ENCODE measurements at places on chromosomes 2 and 18.

DNA sequence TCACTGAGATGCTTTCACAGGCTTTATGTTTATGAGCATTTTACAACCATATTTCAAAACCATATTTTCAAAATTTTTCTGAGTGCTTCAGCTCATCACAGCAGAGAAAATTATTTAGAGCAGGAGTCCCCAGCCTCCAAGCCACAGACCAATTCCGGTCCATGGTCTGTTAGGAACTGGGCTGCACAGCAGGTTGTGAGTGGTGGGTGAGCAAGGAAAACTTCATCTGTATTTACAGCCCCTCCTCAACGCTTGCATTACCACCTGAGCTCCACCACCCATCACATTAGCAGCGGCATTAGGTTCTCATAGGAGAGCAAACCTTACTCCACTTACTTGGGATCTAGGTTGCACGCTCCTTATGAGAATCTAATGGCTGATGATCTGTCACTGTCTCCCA, 165.6 kb downstream of the SEPTIN10 start:
- DNase-seq: no peak

DNA sequence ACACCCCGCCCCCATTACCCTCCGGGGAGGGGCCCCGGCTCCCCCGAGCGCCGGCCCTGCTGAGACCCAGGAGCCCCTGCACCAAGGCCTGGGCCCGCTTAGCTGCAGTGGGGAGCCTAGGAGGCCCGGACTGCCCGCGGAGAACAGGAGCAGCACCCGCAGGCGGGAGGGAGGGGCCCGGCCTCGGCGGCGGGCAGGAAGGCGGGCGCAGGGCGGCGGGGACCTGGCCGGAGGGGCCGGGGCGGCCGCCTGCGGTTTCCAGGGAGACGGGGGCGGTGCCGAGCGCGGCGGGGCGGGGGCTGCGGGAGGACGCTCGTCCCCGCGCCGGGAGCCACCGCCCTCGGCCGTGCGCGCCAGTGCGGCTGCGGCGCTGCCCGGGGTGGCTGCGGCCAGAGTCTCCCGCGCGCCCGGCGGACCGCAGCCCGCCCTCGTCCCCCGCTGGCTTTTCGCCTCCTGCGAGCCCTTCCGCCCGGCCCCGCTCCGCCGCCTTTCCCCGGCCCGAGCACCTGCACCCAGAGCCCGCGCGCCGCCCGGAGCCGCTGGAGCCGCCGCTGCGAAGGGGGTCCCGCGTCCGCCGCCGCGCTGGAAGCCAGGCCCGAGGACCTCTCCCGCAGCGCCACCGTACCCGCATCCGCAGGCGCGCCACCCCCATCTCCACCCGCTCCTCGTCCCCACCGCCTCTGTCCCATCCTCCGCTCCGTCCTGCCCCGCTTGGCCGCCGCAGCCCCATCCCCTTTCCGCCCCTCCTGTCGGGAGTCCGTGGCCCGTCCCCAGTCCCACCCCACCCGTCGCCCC, 17.2 kb downstream of the GPC1 start:
- DNase-seq: peak; percentile 56

DNA sequence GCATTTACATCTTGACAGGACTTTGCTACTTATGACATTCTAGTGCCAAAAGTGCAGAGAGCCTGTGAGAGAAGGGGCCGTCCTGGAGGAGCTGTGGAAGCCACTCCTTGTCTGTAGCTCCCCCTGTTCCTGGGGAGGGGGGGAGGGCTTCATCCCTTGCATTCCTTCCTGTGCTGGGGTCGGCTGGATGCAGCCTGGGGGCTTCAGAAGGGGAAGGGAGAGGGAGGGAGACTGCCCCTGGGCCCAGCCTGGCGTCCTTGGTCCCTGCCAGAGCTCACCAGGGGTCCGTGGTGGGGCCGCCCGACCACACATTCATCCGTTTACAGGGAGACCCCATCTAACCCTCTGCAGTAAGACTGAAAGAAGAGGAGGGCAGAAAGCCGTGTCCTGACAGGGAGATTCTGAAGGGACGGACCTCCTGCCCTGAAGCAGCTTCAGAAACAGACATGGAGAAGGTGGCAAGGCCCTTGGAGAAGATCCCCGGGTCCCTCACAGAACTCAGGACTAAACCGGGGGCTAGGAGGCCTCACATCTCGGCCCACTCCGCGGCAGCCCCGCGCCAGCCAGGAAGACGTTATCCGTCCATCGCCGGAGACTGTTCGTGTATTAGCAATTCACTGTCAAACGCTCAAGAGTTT, 258.3 kb upstream of the SALL3 start:
- DNase-seq: no peak

DNA sequence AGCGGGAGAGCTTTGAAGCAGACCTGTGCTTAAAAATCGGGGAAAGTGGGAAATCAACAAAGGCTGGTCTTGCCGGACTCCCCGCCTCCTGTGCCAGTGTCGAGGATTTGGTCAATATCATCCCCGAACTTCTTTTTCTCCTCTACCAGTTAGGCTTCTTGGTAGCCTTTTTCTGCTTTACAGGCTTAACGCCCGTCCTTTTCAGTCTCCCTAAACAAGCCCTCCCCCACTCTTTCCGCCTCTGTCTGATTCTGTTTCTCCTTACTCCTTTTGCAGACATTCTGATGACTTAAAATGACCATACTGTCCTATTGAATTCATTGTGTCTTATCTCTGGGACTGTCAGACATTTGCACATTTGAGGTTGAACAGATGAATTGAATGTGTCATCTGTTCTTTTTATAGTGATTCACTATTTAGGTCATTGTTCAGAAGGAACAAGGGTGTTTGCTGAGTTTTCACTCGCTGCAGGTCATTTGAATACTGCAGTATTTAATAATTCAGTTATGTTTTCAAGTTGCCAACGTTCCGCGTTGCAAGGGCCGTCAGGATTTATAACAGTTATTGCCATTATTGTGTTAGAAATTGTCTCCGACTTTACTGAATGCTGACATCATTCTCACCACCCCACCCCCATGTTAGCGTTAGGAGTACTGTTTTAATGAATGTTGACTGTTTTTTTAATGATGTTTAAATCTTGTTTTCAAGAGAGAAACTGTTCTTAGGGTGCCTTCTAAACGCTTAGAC, 1.1 kb downstream of the ITGAV start:
- DNase-seq: no peak

- DNase-seq: no peak
Measured at GRCh38 chr2:17969661-17970060, 91.2 kb downstream of the KCNS3 start.

DNA sequence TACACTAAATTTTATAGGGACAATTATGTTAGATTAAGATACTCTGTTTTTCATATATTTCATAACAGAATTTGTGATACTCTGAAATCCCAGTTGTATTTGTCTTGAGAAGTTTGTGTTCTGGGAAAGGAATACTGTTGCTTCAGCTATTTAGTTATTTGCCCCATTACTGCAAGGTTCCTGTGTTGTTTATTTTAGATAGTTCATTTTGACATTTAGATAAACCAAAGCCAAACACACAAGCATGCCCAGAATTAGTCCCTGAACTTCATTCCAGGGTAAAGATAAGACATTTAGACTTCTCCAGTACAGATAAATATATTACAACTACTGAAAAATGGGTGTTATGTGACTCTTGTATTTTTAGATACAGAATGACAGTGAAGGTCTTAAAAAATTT, 74.7 kb downstream of the BMPR2 start:
- DNase-seq: no peak

GRCh38 chr2:42193722-42194187, 24.6 kb downstream of the EML4 start:
- DNase-seq: no peak

GRCh38 chr18:59323931-59324622, 5.6 kb upstream of the CPLX4 start:
- DNase-seq: no peak

GRCh38 chr18:34990597-34990996, 50.6 kb upstream of the MAPRE2 start:
- no peak for DNase-seq

GRCh38 chr18:56000041-56000440, 412.0 kb upstream of the TCF4 start:
- no peak for DNase-seq

DNA sequence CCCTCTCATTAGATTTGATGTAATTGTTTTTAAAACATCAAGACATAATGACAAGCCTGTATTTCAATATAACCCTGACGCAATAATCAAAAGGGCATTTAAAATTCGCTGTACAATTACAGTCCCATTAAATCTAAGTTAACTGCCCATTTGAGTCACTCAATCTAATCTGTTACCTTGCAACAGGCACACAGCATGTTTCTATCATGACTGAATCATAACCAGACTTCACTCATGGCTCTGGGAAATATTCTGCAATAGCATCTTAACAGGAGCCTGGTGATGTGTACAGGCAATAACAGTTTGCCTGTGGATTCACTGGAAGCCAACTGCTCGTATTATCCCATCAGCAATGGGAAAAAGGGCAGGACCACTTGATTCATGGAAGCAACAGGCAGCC, 142.3 kb upstream of the NCKAP5 start:
- DNase-seq: no peak

- DNase-seq: no peak
Measured at GRCh38 chr2:100988630-100989417, 13.3 kb upstream of the RPL31 start.

GRCh38 chr2:203225423-203226039, 13.3 kb upstream of the CYP20A1 start:
- no peak for DNase-seq

DNA sequence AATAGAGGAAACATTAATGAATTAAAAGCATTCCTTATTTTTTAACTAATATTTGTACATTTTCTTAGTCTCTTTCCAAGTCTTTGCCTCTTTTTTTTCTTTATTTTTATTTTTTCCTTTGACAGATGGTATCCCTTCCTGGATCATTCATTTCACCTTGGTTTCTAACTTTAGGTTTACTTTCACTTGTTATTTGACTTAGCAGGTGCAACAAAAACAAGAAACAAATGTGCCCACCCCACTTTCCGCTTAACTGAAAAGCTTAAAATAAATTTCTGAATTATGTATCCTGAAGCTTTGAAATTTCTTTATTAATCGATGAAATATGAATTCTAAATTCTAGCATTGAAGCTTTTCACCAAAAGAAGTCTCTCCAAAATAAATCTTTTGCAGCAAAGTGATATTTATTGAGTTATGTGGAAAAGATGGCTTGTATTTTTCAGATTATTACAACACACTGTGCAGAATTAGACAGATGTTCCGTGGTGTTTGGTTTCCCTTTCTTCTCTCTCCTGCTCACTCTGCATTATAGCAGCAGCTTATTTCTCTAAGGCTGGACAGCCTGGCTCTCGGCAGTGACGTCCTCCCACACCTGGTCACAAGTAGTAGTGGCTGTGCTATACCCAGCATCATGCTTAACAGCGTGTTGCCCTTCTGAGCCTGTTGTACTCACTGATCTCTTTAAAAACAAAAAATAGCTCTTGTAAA, 99.1 kb upstream of the ZNF397 start:
- DNase-seq: no peak

DNA sequence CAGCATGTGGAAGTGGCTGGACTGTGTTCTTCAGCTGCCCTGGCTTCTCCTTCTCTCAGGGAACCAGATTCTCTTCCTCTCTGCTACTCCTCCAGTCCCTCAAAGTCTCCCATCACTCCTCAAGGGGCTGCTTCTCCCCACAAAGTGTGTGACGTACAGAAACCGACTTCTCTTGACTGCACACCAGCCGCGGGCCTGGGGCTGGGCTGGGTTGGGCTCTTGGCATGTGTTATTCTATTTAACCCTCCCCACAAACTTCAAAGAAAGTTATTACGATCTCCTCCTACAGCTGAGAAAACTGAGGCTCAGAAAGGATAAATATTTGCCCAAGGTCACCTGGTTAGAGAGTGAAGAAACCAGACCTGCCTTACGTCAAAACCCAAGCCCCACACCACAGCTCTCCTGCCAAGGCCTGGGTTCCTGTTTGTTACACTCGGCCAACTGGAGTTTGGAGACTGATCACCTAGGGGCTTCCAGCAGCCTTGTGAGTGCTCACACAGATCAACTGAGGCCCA, 269.0 kb downstream of the TFCP2L1 start:
- DNase-seq: no peak

- DNase-seq: no peak
Measured at GRCh38 chr2:195602687-195603086, 54.3 kb upstream of the SLC39A10 start.

DNA sequence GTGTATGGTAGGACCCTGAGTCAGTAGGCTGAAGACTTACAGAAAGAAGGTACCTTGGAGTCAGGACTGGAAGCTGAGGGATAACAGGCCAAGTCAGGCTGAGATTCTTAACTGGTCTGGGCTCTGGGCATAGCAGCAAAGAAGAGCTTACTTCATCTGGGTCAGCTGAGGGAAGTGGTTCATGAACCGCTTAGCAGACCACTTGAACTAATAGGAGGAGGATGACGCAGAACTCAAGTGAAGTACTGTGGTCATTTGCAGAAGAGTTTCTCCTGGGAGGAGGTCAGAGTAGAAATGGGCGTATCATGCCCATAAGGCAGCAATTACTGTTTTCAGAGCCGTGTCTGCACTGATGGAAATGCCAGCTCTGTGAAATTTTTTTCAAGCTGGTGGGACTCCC, 164.5 kb downstream of the LCLAT1 start:
- no peak for DNase-seq

DNA sequence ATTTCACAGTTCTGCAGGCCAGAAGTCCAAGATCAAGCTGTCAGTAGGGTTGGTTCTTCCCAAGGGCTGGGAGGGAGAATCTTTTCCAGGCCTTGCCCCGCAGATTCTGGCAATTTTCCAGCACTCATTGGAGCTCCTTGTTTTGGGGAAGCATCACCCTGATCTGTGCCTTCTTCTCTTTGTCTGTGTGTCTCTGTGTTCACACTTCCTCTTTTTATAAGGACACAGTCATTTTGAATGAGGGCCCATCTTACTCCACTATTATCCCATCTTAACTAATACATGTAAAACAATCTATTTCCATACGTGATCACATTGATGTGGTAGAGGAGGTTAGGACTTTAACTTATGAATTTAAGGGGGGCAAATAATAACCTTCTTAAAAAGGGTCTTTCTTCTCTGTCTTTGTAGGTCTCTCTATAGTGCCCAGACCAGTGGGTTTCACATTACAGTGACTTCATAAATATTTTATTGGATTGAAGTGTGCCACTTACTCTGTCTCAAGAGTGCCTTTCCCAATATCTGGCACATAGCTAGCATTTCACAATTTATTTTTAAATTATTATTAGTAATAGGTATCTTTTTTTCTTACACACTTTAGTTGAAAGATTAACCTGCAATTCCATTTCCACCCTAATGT, 68.9 kb upstream of the CBLN2 start:
- DNase-seq: no peak

- no peak for DNase-seq
Measured at GRCh38 chr18:45984546-45985235, 17.6 kb upstream of the EPG5 start.

DNA sequence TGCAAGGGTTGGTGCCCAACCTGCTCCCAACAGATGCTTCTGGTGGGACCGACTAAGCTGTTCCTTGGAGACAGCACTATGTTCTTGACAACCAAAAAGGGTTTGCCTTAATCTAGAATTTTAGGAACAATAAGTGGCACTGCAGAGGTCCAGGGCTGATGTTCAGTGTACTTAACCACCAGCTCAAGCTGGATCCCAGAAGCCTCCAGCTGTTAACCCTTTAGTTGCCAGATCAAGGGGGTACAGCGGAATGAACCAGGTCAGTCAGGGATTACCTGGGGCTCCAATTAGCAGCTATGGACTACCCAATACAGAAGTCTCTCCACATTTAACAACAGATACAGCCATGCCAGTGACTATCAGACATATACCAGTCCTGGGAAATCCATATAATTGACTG, 3.5 kb downstream of the GPR75 start:
- no peak for DNase-seq

Measured in T1000 (cell line).